Stimulated activated naive CD4-positive, alpha-beta T cell treated with Interleukin-2 at 50 U/mL for 16 hours (primary cell): ENCODE measurements at places on chromosomes 12 and 14.

DNA sequence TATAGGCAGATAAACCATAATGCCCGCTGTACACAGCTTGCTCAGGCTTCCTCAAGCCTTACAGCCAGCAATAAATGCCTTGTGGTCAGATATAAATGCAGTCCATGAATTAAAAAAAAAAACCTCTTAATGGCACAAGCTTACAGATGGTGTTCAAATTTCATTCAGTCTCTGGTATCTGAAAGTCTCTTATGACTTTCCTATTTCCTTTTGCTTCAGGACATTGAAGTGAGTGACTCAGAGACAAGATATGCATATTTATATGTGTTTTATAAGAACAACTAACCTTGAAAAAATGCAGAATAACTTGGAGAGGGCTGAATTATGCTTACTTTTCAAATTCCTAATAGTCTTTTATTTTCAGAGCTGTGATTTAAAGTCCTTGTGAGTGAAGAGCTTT is 426.9 kb upstream of the MIS18BP1 start:
- no peak for DNase-seq

DNA sequence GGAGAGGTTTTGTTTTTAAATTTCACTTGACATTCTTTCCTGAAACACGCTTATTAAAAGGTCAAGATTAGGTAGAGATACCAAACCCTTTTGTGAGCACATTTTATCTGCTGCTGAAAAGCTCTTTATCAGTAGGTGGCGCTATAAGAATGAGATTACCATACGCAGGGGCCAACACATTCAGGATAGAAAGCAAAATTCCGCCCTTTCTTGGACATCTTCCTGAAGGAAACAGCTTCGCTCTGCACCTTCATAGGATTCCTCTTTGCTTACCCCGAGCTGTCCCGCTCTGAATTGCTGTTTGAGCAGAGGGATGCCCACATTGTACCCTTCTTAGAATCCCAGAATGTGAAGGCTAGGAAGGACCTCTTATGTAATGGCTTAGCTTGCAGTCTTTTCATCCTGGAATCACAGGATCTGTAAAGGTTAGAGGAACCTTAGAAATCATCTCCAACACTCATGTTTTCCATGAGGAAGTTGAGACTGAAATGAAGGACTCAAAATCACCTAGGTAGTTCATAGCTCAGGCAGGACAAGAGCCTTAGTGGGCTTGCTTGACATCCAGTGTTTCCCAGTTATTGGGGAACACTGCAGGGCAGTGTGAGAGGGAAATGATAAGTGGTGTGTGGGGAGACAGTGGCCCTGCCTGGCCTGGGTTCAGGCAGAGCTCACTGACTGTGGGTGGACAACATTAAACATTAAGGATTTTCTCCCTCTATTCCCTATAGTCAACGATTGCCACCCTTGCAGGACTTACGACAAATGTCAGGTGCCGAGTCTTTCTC is 38.7 kb upstream of the CRY1 start:
- no peak for DNase-seq

DNA sequence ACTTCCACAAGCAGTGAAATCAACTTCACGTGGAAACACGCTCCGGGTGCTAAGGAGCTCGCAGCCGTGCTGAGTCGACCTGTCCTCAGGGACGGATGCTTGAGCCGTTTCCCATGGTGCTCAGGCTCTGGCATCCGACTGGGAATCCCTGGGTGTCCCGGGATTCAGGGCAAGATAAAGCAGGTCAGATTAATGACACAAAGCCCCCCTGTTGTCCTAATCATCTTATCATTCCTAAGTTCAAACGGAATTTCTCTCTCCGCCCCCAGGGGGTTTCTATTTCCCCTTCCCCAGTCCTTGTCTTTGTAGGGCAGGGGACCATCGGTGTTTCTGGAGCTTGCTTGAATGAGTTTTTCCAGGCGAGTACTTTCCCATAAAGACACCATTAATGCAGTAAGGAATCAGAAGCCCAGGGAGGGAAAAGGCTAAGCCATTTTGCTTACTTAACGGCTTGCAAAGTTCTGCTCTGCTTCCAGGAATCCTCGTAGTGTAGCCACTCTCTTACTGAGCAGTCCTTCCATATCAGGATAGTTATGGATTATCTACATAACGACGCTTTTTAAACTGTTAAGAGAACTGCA is 116.5 kb downstream of the TMEM132C start:
- DNase-seq, result no peak

DNA sequence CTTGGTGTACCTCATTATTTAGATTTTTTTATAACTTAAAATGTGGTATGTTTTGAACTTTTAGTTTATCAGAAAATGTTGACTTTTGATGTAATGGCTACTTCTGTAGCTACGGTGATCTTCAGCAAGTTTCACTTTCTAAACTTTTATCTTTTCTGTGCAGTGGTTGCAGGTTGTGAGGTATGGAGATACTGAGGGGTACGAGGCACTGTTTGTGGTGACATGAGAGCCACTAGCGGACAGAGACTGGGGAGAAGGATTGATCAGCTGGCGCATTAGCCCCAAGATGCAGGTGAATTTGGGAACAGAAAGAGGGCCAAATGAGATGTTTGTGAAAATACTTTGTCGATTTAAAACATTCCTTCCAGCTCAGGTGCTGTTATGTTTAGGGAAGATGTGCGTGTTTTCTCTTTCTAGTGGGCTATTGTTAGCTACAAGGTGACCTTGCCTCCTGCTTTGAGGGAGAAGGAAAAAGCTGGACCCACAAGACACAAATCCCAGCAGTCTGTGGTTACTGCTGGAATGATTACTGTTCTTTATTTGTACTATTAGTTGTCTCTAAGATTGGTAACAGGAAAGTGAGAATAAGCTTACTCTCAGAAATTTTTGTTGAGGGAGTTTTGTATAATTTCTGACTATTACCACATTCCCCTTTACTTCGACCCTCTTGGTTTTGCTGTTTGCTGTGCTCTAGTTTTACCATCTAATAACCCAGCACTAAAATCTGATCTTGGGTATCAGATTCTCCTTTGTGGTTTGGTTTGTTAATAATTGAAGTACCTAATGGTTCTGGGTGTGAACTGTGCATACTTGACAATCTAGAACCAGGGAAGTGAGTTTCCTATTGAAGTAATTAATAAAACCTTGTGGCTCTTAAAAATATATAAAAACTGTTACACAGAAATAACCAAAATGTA is 61.7 kb downstream of the FBXO34 start:
- DNase-seq, result no peak

- no peak for DNase-seq
These were observed 108.0 kb downstream of the SSPN start for GRCh38 chr12:26303418-26303817.

DNA sequence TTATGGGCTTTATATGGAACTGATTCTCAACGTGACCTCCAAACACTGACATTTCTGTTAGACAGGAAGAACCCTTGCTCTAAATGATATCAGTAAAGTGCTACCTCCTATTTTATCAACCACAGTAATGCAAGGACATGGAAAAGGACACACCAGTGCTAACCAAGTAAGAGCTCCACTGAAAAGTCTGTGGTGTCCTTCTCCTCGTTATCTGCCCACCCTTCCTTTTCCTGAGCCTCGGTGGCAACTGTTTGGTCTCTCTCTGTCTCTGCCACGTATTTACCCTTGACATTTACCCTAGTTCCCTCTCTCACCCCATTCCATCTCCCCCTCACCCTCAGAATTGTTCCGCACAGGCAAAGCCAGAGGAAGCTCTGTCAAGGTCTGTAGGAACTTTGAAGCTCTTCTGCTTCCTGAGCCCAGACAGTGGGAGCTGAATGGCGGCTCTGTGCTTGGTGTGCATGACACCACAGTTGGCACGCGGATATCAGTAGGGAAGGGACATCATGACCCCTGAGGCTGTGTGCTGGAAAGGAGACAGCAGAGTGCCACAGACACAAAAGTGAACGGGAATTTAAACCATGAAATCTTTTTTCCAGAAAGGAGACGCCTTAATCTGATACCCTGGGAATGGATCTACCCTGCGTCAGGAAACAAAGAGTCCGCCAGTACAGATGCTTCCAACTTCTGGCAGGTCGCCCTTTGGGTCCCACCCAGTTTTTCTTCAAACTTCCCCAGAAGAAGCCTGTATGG is 50.8 kb downstream of the NTN4 start:
- DNase-seq, result no peak

- no peak for DNase-seq
These were observed 1222.8 kb downstream of the GALC start for GRCh38 chr14:86770186-86770585.

DNA sequence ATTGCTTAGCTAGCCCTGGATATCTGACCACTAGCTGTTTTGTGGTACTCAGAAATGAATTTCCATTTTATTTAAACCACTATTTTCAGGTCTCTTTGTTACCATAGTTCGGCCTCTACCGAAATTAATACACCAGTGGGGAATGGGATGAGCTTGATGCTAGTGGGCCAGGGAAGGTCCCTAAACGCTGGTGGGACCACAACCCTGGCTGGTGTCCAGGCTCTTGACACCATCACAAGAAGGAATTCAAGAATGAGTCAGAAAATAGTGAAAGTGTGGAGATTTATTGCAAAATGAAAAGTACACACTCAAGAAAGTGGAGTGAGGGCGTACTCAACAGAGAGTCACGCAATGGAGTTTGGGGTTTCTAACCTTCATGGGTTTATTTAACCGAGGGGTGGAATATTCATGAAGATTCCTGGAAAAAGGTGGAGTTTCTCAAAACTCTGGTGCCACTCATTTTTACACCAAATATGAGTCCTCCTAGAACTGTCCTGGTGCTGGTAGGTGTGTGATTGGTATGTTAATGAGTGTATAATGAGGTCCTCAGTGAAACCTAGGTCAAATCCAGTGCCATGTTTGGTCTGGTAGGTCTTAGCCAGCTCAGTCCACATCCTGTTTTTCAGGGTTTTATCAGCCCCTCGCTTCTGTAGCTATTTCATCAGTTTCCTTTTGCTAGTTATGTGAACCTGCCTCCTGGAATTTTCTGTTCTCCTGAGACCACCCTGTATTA is 38.9 kb upstream of the LRP6 start:
- DNase-seq, result no peak

DNA sequence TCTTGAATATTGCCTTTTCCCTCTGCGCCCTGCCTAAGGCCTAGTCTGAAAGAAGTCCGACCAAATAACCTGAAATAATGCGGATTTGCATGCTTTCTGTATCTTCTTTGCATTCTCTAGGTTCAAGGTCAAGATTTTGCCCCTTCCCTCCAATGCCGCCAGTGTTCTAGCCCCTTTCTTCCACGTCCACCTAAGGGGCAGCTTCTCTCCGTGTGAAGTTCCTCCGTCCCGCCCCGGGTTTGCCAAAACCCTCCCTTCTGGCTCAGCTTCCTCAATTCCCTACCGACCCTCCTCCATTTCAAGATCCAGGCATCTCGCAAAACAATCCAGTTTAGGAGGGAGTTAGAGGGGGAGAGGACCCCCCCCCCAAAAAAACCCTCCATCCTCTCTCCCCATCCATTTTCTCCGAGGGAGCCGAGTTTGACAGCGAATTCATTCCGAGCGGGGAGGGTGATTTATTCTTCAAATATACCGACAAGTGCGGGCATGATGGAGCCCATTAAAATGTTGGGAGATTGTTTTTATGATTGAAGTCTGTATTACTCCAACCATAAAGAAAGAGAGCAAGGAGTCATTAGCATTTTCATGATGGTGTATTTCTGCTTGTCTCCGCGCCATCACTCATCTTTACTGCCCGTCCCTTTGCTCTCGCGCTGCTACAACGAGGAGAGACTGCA is 20.9 kb upstream of the ATP5MC2 start:
- no peak for DNase-seq

- no peak for DNase-seq
These were observed 358 bp downstream of the ELK3 start for GRCh38 chr12:96194576-96194889.

DNA sequence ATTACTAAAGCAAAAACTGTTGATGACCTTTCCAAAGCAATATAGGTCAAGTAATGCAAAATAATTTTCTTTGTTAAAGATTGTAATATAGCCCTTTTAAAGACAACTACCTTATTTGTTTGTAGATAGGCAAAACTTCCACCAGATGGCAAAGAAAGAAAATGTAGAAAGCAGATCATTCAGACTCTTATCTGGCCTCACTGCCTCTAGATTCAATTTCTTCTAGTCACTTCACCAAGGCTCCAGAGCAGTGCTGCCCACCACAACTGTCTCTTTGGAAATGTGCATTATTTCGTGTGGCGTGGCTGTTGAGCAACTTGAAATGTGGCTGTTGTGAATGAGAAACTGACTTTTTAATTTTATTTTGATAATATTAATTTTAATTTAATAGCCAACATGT is 127.1 kb downstream of the ITPR2 start:
- no peak for DNase-seq
